ENCODE measurements at places on chromosomes 7 and 10.
A peak's percentile ranks its signal among the peaks of the same experiment; 100 is the strongest.

- no peak for DNase-seq
These were observed 22.5 kb downstream of the ARL4A start for GRCh38 chr7:12709726-12710502.

- DNase-seq = no peak
These were observed 163.1 kb downstream of the LYZL1 start for GRCh38 chr10:29451946-29452345.

GRCh38 chr10:121418126-121418777, 180.0 kb downstream of the FGFR2 start:
- no peak for DNase-seq

DNA sequence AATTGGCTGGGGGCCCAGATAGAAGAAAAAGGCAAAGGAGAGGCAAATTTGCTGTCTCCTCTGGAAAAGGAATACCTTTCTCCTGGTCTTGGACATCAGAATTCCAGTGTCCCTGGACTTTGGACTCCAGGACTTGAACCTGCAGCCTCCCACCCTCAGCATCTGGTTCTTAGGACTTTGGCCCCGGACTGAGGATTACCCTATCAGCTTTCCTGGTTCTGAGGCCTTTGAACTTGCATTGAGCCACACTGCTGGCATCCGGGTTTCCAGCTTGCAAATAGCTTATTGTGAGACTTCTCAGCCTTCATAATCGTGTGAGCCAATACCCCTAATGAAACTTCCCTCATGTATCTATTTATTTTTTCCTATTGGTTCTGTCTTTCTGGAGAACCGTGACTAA, 68.3 kb downstream of the DNAH11 start:
- DNase-seq = no peak

DNA sequence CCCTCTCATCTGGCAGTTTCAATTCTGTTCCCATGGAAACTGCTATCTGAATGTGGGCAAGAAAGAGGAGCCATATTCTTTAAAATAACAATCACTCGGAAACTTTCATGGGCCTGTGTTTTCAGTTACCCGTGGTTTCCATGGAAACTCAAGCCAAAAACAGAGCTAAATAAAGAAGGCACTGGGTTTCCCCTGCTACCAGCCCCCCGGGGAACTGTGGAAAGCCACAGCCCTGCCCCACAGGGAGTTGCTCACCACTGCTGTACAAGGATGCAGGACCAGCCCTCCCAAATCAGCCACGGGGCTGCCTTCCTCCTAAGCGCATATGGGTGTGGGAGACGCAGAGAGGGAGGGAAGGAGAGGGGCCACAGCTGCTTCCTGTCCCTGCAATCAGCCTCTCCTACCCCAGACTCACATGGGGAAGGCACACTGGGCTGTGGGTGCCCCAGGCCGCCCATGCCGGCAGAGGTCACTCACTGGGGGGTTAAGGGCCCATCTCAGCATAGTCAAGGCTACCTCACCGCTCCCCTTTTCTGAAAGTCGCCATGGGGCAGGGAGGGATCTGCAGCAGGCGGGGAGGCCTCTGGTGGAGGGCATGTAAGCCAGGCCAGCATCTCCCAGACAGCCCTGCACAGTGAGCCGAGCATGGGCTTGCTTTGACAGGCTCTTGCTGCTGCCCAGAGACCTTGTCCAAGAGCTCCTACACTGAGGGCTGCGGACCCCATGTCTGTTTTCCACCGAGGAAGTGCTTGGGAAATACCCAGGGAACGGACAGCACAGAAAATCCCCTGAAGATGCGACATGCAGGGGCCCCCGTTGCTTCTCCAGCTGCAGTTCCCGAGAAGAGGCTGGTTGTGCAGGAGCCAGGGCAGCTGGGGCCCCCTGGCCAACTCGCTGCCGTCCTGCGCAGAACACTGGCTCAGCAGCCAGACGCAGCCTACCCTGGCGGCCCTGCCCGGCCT, 157.3 kb upstream of the PPP2R2D start:
- DNase-seq = peak; percentile 38

- DNase-seq = no peak
These were observed 111.7 kb upstream of the LYZL1 start for GRCh38 chr10:29176845-29177832.

DNA sequence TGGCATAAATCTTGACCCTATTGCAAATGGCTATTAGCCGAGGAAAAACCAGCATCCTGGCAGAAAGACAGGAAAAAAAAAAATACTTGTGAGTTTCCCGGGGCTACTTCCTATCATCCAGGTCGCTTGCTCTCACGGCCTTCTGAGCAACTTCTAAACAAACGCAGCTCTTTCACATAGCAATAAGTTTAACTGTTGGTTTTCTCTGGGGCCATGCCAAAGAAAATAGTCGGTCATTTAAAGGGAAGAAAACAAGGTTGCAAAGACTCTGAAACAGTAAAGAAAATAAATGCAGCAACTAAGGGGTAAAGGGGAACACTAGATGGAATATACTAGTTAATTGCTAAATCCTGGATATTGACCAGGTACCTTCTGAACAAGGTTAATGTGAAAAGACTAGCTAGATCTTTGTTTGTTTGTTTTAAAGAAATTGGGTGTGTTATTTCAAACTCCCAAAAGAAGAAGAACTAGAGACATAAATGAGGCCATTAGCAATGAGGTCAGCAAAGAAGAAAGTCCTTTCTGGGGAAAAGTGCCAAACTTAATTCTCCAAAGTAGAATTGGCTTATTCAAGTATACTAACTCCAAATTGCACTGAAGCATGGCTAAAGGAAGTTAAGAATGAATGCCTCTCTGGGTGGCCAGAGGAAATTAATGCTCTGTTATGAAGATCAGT, 54.2 kb downstream of the SLC39A12 start:
- no peak for DNase-seq

GRCh38 chr10:46220872-46221538, 65.8 kb upstream of the ANTXRL start:
- DNase-seq = no peak

- no peak for DNase-seq
These were observed 179.3 kb downstream of the XPNPEP1 start for GRCh38 chr10:109744020-109744419.

DNA sequence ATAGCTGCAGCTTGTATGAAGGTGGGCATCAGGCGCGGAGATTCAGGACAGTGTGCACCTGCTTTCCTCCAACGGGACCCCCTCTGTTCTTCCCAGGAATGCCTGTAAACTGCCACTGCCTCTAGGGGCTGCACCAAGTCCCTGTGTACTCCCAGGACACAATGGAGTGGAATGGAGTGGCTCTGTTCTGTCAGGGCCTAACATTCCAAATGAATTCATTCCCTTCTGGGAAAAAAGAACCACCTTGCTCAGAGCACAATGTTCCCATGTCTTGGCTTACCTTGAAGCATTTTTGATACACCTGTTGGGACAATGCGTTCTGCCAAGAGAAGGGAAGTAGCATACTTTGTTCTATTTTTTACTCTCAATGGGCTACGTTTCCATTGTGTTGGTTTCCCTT, 339.4 kb downstream of the FRMD4A start:
- DNase-seq = no peak

- no peak for DNase-seq
These were observed 13.6 kb upstream of the GHRHR start for GRCh38 chr7:30950197-30950596.

GRCh38 chr7:6198689-6199595, 73.5 kb downstream of the CYTH3 start:
- DNase-seq = no peak

DNA sequence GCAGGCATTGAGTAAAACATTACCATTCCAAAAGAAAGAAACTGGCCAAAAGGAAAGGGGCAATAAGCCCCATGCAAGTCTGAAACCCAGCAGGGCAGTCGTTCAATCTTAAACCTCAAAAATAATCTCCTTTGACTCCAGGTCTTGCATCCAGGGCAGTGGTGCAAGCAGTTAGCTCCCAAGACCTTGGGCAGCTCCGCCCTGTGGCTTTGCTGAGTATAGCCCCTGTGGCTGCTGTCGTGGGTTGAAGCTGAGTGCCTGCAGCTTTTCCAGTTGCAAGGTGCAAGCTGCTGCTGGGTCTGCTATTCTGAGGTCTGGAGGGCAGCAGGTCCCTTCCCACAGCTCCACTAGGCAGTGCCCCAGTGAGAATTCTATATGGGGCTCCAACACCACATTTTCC, 580.1 kb upstream of the AUTS2 start:
- peak; percentile 19 for DNase-seq

GRCh38 chr7:6385110-6385781, 62.5 kb downstream of the DAGLB start:
- DNase-seq = no peak

DNA sequence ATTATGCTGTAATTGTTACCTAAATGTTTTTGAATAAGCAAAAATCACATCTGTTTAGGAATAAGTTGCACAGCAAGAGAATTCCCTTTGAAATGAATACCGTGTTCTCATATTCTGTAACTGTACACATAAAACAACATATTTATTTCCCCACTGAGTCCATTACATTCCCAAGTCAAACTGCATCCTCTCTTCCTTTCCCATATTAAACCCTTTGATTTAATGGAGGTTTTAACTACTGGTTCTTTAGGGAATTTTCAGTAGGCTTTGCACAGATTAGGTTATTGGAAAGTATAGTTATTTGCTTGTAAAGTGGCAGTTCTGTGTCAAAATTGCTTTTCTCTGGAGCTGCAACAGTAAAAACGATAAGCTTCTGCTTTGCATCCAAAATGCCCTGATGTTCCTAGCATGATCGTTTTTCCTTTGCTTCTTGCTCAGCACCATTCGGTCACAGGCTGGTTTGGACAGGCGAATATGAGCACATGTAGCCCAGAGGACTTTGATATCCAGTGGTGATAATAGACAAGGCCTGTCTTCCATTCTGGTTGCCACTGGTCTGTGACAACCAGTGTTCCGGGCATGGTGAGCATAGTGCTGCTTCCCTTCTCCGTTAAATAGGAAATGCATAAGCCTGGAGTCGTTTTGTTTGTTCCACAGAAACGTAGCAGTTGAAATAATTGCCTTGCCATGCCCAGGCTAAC, 696.1 kb downstream of the AUTS2 start:
- no peak for DNase-seq

- DNase-seq = no peak
These were observed 188.6 kb downstream of the CUX1 start for GRCh38 chr7:102005933-102006480.

GRCh38 chr7:2554661-2555111, 638 bp downstream of the BRAT1 start:
- no peak for DNase-seq

All from nephron progenitor cell (in vitro differentiated cells).